Activated T-helper 9 cell treated with anti-CD3 and anti-CD28 coated beads, Interleukin-2, amount 50 U/mL, for 16 hours (primary cell): ENCODE measurements at places on chromosomes 16 and 17.

DNA sequence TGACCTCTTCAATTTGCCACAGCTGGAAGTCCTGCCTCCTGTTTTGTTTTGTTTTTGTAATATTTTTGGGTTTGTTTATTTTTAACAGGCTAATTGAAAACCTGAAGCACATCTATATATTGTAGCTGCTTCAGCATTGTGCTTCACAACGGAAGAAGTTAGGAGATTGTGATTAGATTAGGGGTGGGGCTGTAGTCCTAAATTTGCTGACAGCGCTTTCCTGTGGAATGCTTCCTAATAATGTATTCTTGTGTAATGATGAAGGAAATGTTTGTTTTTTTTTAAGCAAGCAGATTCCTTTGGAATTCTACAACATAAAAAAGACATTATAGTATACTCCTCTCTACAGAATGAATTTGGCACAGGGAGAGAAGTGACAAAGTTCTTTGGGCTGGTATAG is 70.1 kb downstream of the NLK start:
- DNase-seq = no peak

- no peak for DNase-seq
Measured at GRCh38 chr17:3531266-3532101, 26.1 kb downstream of the TRPV3 start.

DNA sequence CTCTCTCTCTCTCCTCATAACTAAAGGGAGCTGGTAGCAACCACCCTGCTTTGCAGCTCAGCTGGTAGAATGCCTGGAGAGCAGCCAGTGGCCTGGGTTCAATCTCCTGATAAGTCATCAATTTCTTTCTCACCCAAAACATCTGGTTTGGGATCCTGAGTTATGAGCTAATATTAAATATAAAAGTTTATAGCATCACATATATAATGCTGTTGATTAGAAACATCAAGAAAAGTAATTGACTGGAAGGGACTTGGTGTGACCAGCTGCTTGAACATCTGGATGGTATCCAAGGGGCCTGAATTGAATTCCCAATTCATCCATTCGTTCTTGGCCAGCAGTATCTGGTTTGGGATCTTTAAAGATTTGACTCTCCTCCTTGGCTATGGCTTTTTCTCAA is 12.2 kb upstream of the ELAC2 start:
- DNase-seq = no peak

- no peak for DNase-seq
Measured at GRCh38 chr16:81748476-81749198, 30.5 kb upstream of the PLCG2 start.

DNA sequence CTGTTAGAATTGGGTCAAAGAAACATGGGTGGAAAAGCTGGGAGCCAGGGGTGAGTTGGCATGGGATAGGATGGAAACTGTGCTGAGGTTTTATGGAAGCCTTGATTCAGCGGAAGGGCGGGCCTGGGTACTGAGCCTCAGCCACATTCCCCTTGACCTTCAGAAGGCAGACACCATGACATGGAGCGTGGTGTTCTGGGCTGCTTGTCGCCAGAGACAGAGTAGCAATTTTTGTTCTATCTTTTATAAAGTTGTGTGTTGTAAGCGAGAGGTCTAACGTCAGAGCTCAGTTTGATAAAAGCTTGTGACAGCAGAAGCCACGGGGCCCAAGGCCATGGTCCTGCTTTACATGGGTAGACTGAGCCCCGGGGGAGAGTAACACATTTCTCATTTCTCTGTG is 50.2 kb downstream of the SLC47A1 start:
- DNase-seq = no peak

GRCh38 chr17:55356434-55357328 is 65.0 kb downstream of the MMD start:
- peak; percentile 47 for DNase-seq

DNA sequence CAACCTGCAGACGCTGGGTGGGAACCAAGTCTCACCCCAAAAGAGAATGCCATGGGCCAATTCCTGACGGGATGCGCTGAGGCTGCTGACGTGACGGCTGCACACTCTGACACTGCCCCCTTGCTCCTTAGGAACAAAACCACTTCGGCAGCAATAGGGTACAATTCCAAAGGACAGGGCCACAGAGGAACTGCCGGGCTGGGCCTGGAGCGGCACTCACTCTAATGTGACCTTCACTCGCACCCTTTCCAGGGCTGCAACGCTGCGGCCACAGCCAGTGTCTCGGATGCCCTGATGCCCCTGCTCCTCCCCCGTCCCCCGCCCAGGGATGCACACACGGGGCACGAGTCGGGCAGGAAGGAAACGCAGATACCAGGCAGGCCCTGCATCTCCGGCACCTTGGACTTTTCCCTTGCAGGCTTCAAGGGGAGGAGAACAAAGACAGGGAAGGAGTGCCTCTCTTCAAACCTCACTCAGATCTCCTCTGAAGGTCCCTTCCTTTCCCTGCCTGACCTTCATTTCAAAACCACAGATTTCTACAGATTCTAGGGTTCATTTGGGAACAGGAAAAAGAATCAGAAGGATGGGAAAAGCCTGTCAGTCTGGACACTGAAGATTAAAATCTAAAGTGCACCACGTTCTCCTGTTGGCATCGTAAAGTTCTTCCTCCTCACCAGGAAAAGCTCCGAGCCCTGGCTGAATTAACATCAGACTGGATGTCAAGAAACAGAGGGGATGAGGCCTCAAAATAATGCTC is 2.3 kb downstream of the PITPNA start:
- no peak for DNase-seq

DNA sequence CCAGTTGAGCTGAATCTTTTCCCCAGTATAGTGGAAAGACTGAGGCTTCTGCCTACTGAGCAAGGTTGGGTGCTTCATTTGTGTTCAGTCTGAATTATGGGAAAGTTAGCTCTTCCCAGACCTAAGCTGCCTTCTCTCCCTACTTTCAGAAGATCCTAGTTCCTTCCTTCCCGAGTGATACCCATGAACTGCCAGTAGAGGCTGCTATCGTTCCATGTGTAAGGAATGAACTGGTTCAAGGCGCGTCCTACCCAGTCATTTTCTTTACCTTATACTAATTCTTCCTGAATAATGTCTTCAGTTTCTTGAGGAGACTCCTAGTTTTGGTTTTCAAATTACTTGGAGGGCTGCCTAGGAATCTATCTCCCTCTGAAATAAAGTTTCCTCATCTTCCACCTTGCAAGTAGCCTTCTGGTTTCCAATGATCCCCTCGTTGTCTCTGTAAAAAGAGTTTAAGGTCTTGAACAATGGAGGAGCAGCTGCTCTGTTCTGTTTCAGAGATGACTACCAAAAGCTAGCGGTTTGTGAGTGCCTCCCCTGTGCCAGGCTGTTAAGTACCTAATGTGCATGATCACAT is 934 bp upstream of the AOC2 start:
- no peak for DNase-seq

- no peak for DNase-seq
Measured at GRCh38 chr17:27523712-27524111, 67.5 kb downstream of the KSR1 start.
